ENCODE measurements at places on chromosomes 7 and 10.

GRCh38 chr7:151045262-151045661 lies 3.1 kb upstream of the ASIC3 start:
- no peak for DNase-seq

GRCh38 chr7:16803881-16804673 lies 722 bp downstream of the AGR2 start:
- DNase-seq = no peak

DNA sequence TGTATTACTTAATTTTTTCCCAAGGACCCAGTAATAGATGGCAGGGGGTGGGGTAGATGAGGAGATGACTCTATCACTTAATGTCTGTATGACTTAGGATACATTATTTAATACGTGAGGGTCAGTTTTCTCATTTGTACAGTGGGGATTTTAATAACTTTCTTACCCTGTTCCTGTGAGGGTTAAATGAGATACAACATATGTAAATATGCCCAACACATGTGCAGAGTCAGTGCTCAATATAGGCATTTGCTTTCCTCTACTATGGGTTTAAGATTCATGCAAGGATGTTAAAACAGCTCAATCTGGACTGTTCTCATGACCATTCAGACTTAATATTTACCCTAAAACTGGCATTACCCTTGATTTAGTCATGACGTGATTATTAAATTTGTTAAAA lies 31.2 kb downstream of the ST7 start:
- DNase-seq = no peak

GRCh38 chr10:116835658-116836057 lies 13.6 kb upstream of the ENO4 start:
- no peak for DNase-seq

GRCh38 chr10:112126901-112127300 lies 56.7 kb downstream of the GPAM start:
- DNase-seq = no peak
